ENCODE measurements at places on chromosomes 7 and 10.

GRCh38 chr10:6279540-6280267 is 77.0 kb downstream of the PFKFB3 start:
- DNase-seq: no peak

DNA sequence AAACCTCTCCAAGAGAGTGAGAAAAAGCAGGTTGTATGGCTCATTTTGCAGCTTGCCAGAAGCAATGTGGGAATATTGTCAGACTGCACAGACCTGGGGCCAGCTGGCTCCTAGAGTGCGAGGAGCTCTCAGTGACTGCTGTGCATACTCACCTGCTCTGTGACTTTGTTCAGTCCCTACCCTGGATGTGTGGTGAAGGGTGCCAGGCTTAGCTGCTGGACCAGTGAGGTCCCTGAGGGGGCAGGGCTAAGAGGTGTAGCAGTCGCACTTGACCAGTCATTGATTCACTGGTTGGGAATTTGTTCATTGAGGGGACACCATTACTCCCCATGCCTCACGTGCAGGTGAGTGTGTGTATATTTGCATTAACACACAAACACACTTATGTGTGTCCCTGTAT is 60.1 kb downstream of the IKZF1 start:
- DNase-seq: no peak

DNA sequence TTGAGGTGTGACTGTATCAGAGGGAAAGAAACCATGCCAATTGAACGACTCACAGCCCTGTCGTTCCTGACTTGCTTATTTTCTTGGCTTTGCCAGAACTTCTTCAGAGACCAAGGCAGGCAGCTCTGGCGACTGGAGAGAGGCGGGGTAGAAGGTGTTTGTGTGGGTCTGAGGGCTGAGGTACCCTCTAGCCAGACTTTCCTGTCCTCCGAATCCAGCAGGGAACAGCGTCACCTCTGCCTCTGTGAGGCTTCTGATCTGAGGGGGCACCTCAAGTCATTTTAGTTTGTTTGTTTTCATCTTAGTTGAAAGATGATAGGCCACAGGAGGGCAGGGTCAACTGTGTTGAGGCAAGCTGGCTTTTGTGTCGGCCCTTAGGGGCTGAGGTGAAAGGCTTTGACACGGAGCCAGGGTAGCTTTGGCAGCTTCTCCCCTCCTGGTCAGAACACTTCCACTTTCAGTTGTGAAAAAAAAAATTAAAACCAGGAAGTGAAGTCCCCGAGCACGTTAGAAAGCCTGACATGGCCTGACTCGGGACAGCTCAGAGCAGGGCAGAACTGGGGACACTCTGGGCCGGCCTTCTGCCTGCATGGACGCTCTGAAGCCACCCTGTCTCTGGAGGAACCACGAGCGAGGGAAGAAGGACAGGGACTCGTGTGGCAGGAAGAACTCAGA is 1.9 kb downstream of the ACSL5 start:
- DNase-seq: no peak

- no peak for DNase-seq
Observed at GRCh38 chr10:1208366-1209311, 152.5 kb downstream of the WDR37 start.

GRCh38 chr10:66671064-66671463 is 254.8 kb upstream of the LRRTM3 start:
- no peak for DNase-seq
